ENCODE measurements at places on chromosomes 16 and 17.

DNA sequence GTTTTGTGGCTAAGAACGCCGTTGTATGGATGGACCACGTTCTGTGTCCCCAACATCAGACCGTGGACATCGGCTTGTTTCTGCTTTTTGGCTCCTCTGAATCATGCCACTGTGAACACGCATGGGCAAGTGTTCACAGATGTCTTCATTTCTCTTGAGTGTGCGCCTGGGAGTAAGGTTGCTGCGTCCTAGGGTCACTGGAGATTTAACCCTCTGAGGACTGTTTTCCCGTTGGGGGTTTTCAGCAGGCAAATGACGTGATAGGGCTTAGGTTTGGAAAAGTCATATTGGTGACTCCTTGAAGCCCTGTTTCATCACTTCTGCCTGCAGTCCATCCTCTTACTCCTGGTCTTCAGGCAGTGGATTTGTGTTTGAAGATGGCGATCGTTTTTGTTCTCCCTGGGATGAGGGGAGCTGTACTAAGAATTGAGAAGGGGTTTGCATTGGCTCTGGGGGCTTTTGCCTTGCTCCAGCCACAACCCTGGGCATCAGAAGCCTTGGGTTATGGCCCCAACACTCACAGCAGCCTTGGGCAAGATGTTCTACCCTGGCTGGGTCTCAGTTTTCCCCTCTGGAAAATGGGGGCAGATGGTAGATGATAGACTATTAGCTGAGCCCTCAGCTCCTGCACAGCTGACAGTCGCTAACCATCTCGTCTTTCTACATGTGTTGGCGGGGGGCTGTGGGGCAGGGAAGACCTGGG, 67.2 kb upstream of the CIBAR2 start:
- no peak for DNase-seq

DNA sequence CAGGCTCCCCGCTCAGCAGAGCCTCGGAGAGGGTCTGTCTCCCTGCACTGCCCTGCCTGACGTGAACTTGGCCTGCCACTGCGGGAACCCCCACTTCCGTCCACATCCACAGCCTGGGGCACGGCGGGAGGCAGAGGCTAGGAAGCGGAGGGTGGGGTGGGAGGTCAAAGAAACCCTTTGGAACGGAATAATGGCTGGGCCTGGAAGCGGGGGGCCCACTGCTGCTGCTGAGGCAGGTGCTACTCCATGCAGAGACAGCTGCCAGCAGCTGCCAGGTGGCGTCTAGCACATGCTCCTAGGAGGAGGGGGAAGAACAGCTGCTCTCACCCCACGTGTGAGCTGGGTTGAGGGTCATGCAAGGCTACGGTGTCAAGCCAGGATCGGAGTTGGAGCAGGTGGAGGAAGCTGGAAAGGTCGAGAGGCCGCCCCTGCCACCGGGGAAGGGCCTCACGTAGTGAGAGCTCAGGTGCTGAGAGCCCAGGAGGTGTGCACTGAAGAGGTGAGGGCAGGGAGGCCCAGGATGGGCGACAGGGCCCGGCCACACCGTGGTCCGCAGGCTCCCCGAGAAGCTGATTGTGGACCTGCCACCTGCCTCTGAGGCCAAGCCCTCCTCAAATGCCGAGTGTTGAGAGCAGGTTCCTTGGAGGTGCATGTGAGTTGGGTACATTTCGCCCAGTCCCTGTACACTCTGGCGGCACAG, 9.8 kb downstream of the FSCN2 start:
- no peak for DNase-seq

- no peak for DNase-seq
Measured at GRCh38 chr16:70577256-70577698, 53.7 kb downstream of the SF3B3 start.

DNA sequence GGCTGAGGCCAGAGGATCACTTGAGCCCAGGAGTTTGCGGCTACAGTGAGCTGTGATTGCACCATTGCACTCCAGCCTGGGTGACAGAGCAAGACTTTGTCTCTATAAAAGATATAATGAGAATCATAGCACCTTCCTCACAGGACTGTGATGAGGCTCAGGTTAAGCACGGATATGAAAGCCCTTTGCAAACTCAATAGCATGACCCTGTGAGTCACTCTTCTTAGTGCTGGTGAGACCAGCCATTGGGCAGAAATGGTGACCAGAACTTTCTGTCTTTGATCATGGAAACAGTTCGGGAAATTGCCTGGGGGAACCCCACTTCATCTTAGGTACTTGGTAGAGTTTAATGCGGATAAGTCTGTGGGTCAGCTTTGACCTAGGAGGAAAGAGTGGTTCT, 144.2 kb downstream of the PRKCB start:
- DNase-seq: no peak
